NB4 (cell line): ENCODE measurements at places on chromosomes 3 and 15.

- no peak for DNase-seq
Measured at GRCh38 chr3:184688251-184688881, 23.5 kb downstream of the MAGEF1 start.

- no peak for DNase-seq
Measured at GRCh38 chr3:191761906-191762305, 300.9 kb downstream of the PYDC2 start.

- DNase-seq = no peak
Measured at GRCh38 chr3:184188080-184188479, 2.1 kb downstream of the ABCF3 start.

- DNase-seq = no peak
Measured at GRCh38 chr3:70982700-70983140, 600.8 kb downstream of the FOXP1 start.

GRCh38 chr15:49530092-49530491, 90.5 kb downstream of the FAM227B start:
- DNase-seq = peak; percentile 7

DNA sequence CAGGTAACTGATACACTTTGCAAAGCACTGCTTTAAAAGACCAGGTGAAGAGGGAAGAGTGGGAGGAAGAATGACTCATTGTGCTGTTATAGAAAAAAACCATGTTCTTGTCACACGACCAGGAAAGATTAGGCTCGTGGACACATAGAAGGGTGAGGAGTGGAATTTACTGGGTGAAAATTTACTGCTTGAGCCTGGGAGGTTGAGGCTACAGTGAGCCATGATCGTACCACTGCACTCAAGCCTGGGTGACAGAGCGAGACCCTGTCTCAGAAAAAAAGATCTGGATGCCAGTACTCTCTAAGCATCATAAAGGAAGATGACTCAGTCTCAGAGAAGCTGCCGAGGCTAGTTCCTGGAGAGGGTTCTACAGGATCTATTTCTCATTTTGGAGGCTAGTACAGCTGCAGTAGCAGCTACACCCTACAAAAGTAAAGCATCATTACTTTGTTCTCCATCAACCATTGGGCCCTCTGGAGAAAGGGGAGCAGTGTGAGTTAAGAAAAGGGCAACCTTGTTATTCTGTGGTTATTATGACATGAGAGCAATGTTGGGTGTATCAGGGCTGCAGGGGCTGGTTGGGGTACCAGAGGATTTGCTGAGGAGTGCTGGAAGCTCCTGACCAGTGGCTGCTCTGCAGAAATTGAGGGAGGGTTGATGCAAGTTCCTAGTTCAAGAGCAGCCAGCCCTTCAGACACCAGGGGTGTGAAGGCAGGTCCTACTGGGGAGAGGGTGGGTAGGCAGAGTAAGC, 75.4 kb downstream of the CMTM8 start:
- DNase-seq = no peak

DNA sequence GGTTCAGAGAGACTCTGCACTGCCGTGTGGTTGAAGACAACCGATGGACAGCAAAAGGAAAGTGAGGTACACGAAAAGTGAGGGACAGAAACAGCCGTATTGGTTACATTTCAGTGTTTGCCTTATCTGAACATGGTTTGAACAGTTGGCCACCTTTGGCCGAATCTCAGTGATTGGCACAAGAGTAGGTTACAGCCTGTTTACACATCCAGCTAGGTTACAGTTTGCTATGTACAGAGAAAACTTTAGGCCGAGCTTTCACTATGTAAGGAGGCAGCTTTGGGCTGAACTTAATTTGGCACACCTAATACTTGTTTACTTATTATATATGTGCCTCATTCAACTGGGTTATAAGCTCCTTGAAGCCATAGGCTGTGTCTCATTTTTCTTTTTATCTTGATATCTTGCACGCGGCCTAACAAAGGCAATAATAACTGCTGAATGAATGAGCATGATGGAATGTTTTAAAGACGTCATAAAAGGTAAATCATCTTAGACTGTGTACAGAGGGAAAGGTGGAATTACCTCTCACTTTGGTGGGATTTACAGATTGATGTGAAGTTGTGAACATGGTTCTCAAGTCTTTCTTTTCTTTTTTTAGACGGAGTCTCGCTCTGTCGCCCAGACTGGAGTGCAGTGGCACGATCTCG, 17.2 kb upstream of the GREM1 start:
- no peak for DNase-seq

DNA sequence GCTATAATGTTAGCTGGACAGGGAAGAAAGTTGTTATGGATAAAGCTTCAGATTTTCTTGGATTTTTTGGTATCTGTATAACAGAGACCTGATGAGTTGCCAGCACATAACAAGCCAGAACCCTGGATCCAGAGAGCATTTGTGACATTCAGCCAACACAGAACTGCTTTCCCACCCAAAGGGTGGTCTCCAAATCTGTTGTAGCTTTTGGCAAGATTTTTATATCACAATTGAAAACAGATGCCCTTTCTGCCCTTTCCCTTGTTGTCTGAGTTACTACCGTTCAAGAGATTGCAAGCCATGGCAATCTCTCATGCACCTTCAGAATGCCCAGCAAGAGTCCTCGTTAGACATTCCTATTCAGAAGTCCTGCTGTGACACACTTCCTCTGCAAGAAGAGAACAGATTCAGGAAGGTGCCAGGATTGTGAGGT, 107.6 kb upstream of the FGF7 start:
- no peak for DNase-seq

DNA sequence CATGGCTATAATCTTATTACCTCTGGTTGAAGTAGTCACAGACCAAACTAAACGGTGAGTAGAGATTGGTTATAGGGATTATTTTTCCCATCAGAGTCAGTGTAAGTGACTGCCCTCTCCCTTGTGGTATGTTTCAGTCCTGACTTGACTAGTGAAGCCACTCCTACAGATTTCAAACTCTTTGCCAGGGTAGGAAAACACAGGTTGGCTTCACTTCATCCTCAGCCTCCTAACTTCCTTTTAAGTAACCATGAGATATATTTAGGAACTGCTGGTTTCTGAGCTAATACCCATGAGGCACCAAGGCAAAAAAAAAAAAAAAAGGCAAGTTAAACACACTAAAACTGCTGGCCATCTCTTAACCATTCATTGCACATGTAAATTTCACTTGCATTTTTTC, 349.2 kb upstream of the MCTP2 start:
- DNase-seq = peak; percentile 18

- peak; percentile 83 for DNase-seq
Measured at GRCh38 chr15:96066852-96067495, 263.5 kb upstream of the NR2F2 start.

- peak; percentile 84 for DNase-seq
Measured at GRCh38 chr15:94582368-94582767, 351.0 kb downstream of the MCTP2 start.

DNA sequence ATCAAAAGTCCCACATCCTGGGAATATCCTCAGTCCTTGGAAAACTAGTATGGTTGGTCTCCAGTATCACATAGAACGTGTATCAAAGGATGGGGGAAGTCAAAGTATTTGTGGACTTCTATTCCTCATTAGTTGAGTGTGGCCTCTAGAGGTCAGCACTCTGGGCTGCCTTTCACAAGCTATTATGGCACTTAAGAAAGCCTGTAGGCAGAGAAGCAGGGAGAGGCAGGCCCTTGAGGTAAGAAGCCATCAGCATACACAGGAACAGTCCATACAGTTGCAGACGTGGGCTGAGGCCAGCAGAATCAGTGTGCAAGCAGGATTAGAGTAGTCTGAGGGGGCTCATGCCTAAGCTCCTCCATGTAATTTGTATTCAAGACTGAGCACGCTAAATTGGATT, 341.7 kb downstream of the CLSTN2 start:
- peak; percentile 43 for DNase-seq
